Vein endothelial cell (primary cell): ENCODE measurements at places on chromosomes 5 and 9. TPM values are rescaled to one million over a fixed set of nuclear protein-coding genes. Genes with fewer than 3 reads are reported as not detected.

CCL19 gene
- total RNA-seq, result not detected in 2 replicates

OSMR gene
- 10.7 and 14.7 TPM in 2 replicates for total RNA-seq

SLC4A9 gene
- not detected in 2 replicates for total RNA-seq

PCDHGB1 gene
- 0.96 and 2.3 TPM in 2 replicates for total RNA-seq

HEMGN gene
- total RNA-seq, result not detected in 2 replicates

ROPN1L gene
- 0.96 and 1.3 TPM in 2 replicates for total RNA-seq

TTC23L gene
- total RNA-seq, result under 0.01 and 0.19 TPM in 2 replicates

DAPK1 gene
- 49.6 and 55.3 TPM in 2 replicates for total RNA-seq

TERT gene
- not detected in 2 replicates for total RNA-seq

FBXL7 gene
- total RNA-seq, result 22.2 and 26.3 TPM in 2 replicates

CRB2 gene
- total RNA-seq, result not detected in 2 replicates

MATR3 gene
- total RNA-seq, result 208 and 306 TPM in 2 replicates

CATSPER3 gene
- under 0.01 TPM in 1 of 2 replicates, not detected in the other for total RNA-seq

SLC36A3 gene
- total RNA-seq, result not detected in 2 replicates

CDX1 gene
- total RNA-seq, result not detected in 2 replicates

IFNB1 gene
- total RNA-seq, result not detected in 2 replicates

PCDHGB6 gene
- total RNA-seq, result 4.3 and 6.2 TPM in 2 replicates

PDLIM4 gene
- total RNA-seq, result 47.4 and 56.8 TPM in 2 replicates

SPATA31D4 gene
- total RNA-seq, result not detected in 2 replicates

SLC46A2 gene
- total RNA-seq, result not detected in 2 replicates

PFN3 gene
- not detected in 2 replicates for total RNA-seq

ZNF454 gene
- 0.98 and 1.1 TPM in 2 replicates for total RNA-seq

SPEF2 gene
- 0.98 and 1.3 TPM in 2 replicates for total RNA-seq

FOXD4L3 gene
- total RNA-seq, result not detected in 2 replicates

DRD1 gene
- total RNA-seq, result not detected in 2 replicates

SPARC gene
- 1,259 and 1,486 TPM in 2 replicates for total RNA-seq

TMEM8B gene
- 0.19 and 0.98 TPM in 2 replicates for total RNA-seq

OR1J2 gene
- 0.19 TPM in 1 of 2 replicates, not detected in the other for total RNA-seq

COL5A1 gene
- total RNA-seq, result 44.7 and 91.1 TPM in 2 replicates

PDGFRB gene
- total RNA-seq, result 1.3 and 5.9 TPM in 2 replicates

BAAT gene
- total RNA-seq, result 0.10 TPM in 1 of 2 replicates, not detected in the other

LCN2 gene
- total RNA-seq, result not detected in 2 replicates

NMUR2 gene
- total RNA-seq, result not detected in 2 replicates

ABL1 gene
- 97.0 and 112 TPM in 2 replicates for total RNA-seq

RBM27 gene
- 27.1 and 34.3 TPM in 2 replicates for total RNA-seq

COQ4 gene
- 45.7 and 46.2 TPM in 2 replicates for total RNA-seq

CDKN2A gene
- total RNA-seq, result 10.0 and 18.0 TPM in 2 replicates
